ENCODE measurements at places on chromosomes 3 and 15. TPM values are rescaled to one million over a fixed set of nuclear protein-coding genes. Genes with fewer than 3 reads are reported as not detected.

DNA sequence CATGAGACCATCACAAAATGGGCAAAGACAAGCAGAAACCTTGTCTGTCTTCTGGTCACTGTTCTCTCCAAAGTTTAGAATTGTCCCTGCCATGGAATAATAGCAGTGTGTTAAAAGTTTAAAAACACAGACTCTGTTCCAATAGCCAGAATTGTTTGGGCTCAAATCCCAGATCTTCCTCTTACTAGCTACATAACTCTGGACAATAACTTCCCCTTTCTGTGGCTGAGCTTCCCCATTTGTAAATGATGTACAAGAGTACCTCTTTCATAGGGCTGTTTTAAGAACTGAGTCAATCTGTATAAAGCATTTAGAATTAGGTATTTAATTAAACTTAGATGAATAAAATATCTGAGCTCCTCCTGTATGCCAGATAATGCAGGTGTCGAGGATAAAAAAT lies 623.0 kb downstream of the NTRK3 start:
- no peak for DNase-seq

CMTM7 gene
- 2.0 TPM for polyA plus RNA-seq

DNA sequence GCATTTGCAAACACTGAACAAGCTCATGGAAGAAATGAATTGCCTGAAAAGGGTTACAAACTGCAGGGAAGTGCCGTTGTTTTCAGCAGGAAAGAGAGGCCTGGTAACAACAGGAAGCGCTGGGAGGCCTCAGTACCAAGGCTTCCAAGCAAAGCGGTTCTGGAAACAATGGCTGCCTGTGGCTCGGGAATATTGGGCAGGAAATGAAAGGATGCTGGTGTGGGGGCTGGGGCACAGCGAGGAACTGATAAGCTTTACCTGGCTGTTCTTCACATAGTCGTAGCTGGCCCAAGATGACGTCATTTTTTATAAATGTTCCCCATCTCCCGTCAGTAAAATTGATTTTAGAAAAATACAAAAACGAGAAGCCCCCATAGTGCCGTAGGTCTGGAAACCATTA lies 55.9 kb downstream of the ARHGAP31 start:
- DNase-seq, result no peak

- no peak for DNase-seq
Measured at GRCh38 chr15:66863390-66864085, 161.5 kb downstream of the SMAD6 start.

DNA sequence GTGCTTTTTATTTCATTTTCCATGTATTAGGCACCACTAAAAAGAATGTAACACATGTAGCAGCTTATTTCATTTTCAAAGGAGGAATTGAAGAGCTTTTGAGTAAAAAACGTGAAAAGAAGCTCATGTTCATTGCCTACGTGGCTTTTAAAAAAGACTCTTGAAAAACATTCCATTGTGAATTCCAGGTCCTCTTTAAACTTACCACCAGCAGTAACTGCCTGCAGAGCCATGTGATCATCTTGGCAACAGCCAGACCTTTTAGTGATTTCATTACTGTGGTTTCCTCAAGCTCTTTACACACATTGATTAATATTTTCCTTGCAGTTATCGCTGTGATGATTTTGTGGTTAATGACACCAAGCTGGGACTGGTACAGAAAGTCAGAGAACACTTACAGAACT lies 43.8 kb upstream of the FBXL22 start:
- DNase-seq, result peak; percentile 73

CIB2 gene
- polyA plus RNA-seq, result 143 TPM

Measured in small intestine (tissue), 16 donors.